ENCODE measurements at places on chromosomes 5 and 9. TPM values are rescaled to one million over a fixed set of nuclear protein-coding genes. Genes with fewer than 3 reads are reported as not detected.

WDR38 gene
- total RNA-seq, result 0.12 TPM

FOXI1 gene
- total RNA-seq, result not detected

- DNase-seq, result no peak
Observed at GRCh38 chr9:131092548-131093440, 3.5 kb upstream of the AIF1L start.

GRCh38 chr5:156698323-156698722 is 151.8 kb upstream of the PPP1R2B start:
- no peak for DNase-seq

DNA sequence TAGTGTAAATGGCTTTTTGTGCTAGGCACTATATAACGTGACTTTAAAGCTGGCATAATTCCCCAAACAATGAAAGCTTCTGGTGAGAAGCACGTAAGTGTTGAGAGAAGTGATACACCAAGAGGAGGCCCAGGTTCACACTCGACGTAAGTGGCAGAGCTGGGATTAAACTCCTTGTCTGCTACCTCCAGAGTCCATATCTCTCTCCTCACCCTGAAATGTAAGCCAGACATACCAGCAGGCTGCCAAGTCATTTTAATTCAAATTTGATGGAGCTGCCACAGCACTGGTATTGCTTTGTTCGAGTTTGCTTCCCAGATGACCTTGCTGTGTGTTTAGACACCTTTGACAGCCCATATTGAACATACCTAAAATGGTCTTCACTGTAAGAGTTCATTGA is 319.7 kb downstream of the GLIS3 start:
- no peak for DNase-seq

All from RPMI7951 (cell line).